ENCODE measurements at places on chromosomes 11 and 22. TPM values are rescaled to one million over a fixed set of nuclear protein-coding genes. Genes with fewer than 3 reads are reported as not detected.

DNA sequence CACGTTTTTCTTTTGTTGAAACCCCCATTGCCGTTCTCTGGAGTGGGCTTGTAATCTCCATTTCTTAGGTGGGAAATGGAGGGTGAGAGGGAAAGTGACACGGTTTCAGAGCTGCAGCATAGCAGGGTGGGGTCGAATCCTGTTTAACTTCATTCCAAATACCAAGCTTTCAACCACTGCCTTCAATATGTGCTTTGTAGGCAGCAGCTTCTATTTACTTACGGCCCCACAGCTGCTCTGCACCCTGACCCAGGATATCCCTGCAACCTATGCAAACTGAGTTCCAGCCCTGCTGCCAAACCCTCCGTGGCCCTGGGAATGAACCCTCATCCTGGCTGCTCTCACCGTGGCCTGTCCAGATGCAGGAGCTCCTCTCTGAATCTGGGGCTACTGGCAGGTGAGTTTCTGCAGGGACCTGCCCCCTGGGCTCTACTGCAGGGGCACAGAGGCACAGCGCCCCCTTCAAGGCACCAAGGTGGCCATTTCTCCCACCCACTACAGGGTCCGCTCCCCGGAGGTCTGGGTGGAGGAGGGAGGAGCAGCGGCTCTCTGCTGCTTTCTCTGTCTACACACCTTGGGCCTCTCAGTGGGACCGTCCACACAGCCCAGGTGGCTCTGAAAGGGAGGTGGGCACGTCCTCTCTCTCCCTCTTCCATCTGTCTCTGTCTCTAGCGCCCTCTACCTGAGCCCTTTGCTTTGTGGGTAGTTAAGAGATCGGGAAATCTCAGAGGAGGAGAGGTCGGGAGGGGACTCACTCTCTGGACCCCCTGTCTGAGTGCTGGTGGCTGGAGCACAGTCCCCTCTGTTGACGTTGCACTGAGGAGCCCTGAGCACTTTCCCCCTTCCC, 279.1 kb downstream of the BRD1 start:
- no peak overlapping the region for H3K27ac ChIP-seq
- no peak overlapping the region for H3K4me3 ChIP-seq
- H3K27me3 ChIP-seq, result no peaks in the 10 kb centered on the region
- no peak for DNase-seq
- H3K36me3 ChIP-seq, result no peaks in the 10 kb centered on the region

GRCh38 chr11:26958005-26958701, 35.8 kb upstream of the FIBIN start:
- H3K27me3 ChIP-seq, result no peaks in the 10 kb centered on the region
- no peak for DNase-seq
- H3K4me1 ChIP-seq, result no peaks in the 10 kb centered on the region
- no peak overlapping the region for H3K4me3 ChIP-seq

- no peak overlapping the region for H3K27ac ChIP-seq
- H3K4me1 ChIP-seq, result peaks cover 33% of the 10 kb centered on the region
- DNase-seq, result peak; percentile 74
Observed at GRCh38 chr11:46367244-46367915, 14.1 kb upstream of the MDK start.

DNA sequence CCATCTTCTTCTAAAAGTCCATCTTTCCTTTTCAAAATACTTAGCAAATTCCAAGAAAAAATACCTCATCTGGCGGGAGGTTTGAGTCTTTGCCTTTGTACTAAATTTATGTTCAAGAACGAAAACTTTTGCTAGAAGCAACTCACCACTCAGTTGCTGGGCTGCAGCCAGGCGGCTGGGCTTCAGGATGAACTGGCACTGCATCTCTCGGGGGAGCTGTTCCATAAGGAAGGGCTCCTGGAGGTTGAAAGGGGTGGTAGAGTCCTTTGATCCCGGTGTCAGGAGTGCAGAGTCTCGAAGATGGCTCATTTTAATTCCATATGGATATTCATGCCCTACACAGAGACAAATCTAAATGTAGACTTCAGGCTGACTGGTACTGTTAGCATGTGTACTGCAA, 105.8 kb downstream of the ARHGAP20 start:
- no peak overlapping the region for H3K4me3 ChIP-seq
- no peaks in the 10 kb centered on the region for H3K36me3 ChIP-seq
- no peaks in the 10 kb centered on the region for H3K4me1 ChIP-seq

- no peaks in the 10 kb centered on the region for H3K4me1 ChIP-seq
- H3K4me3 ChIP-seq, result no peak overlapping the region
- DNase-seq, result no peak
Observed at GRCh38 chr22:22003233-22003632, 20.6 kb upstream of the TOP3B start.

DNA sequence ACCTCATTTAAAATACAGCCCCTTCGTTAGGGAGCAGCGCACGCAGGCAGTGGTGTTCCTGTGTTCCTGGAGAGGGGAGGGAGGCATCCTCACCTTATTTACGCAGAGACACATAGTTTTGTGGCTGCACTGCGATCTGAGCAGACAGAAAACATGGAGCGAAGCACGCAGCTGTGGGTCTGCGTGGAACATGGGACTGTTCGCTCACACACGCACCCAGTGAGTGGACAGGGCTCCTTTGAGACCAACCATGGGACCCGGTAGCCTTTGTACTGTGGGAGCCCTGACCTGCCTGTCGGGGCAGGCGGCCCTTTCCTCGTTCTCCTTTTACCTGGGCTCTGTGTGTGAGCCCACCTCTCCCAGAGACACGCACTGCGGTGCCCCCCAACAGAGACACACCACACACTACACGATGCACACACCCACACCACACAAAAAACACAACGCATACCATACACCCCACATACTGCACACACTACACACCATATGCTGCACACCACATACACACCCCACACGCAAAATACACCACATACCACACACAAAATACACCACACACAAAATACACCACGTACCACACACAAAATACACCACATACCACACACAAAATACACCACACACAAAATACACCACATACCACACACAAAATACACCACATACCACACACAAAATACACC, 1245.7 kb downstream of the BRD1 start:
- no peaks in the 10 kb centered on the region for H3K36me3 ChIP-seq
- no peaks in the 10 kb centered on the region for H3K4me1 ChIP-seq
- no peak overlapping the region for H3K4me3 ChIP-seq
- peaks cover 8% of the 10 kb centered on the region for H3K27me3 ChIP-seq

DNA sequence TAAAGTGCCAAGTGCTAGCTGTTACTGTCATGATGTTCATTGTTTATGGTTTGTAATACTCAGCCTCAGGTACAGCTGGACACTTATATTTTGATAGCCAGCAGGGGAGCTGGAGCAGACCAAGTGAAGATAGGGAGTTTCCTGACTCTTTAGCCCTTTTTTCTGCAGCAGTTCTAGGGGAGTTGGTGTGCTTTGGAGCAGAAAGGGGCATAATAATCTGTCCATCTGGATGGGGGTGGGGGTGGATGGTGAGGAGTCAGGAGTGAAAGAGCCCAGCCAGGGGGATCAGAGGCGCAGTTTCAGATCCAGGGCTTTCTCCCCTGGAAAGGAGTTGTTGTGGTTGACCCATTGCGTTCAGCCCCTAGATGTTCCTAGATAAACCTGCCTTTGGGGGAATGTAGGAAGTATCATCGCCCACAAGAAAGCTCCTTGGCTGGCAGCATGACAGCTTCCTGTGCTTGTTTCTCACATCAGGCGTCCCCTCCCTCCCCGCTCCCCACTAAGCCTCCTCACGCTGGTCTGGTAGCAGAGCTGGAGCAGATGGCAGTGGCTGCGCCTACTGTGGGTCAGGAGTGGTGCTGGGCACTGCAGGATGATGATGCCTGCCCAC, 41.9 kb downstream of the MED15 start:
- H3K36me3 ChIP-seq, result peaks cover 67% of the 10 kb centered on the region
- no peaks in the 10 kb centered on the region for H3K27me3 ChIP-seq
- peaks cover 85% of the 10 kb centered on the region for H3K4me1 ChIP-seq
- H3K4me3 ChIP-seq, result peak overlapping the region; percentile 53
- DNase-seq, result peak; percentile 74

- H3K27ac ChIP-seq, result no peak overlapping the region
- no peaks in the 10 kb centered on the region for H3K36me3 ChIP-seq
- peaks cover 6% of the 10 kb centered on the region for H3K27me3 ChIP-seq
- H3K4me1 ChIP-seq, result no peaks in the 10 kb centered on the region
- no peak for DNase-seq
Observed at GRCh38 chr22:45478108-45478771, 24.4 kb upstream of the FBLN1 start.

DNA sequence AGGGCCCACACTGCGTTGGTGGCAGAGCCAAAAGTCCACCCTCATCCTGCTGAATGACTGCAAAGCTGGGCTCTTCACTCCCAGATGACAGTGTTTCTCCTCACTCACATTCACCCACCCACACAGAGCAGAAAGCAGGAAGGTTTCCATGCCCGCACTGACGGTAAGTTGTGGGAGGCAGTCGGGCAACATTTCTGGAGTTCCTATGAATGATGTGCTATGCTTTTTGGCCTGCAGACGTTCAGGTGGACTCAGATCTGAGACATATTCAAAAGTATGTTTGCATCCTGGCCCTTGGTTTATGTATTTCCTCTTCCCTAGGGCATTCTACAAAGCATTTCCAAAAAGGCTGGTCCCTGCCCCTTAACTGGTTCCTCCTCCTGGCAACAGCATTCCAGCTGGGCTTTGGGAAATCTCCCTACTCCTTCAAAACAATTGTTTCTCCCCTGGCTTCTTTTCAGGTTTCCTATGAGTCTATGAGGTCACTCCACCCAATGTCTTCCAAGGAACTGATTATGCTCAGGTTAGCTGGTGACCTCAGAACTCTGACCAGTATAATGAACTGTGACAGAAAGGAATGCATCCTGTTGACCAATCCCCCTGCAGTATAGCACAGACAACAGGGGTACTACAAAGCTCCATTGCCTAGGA, 36.4 kb downstream of the PACSIN2 start:
- DNase-seq, result no peak
- H3K27me3 ChIP-seq, result no peaks in the 10 kb centered on the region
- H3K36me3 ChIP-seq, result no peaks in the 10 kb centered on the region
- H3K4me3 ChIP-seq, result no peak overlapping the region
- peak overlapping the region; percentile 37 for H3K27ac ChIP-seq

DNA sequence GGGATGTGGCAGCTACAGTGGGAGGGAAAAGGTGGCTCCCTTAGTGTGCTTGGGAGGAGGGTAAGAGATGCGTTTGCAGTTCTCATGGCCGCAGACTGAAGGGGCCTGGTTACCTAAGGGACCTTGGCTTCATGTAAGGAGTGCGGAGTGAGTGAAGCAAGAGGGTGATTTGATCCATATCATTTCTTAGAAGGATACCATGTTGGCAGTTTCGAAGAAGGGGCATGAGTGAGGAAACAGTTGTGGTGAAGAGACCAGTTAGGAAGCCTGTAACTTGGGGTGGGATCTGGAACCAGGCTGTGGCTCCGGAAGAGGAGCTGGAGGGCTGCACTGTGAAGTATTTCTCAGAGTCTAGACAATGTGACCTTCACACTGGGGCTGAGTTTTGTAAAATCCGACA, 45.0 kb downstream of the ST3GAL4 start:
- DNase-seq, result no peak
- no peaks in the 10 kb centered on the region for H3K36me3 ChIP-seq
- H3K4me3 ChIP-seq, result no peak overlapping the region
- H3K27ac ChIP-seq, result no peak overlapping the region
- H3K4me1 ChIP-seq, result no peaks in the 10 kb centered on the region

GRCh38 chr22:22667966-22668880, 23.8 kb downstream of the GGTLC2 start:
- no peak for DNase-seq
- H3K4me1 ChIP-seq, result no peaks in the 10 kb centered on the region
- H3K27me3 ChIP-seq, result peaks cover 13% of the 10 kb centered on the region
- H3K36me3 ChIP-seq, result no peaks in the 10 kb centered on the region
- H3K27ac ChIP-seq, result no peak overlapping the region
- H3K4me3 ChIP-seq, result no peak overlapping the region

DNA sequence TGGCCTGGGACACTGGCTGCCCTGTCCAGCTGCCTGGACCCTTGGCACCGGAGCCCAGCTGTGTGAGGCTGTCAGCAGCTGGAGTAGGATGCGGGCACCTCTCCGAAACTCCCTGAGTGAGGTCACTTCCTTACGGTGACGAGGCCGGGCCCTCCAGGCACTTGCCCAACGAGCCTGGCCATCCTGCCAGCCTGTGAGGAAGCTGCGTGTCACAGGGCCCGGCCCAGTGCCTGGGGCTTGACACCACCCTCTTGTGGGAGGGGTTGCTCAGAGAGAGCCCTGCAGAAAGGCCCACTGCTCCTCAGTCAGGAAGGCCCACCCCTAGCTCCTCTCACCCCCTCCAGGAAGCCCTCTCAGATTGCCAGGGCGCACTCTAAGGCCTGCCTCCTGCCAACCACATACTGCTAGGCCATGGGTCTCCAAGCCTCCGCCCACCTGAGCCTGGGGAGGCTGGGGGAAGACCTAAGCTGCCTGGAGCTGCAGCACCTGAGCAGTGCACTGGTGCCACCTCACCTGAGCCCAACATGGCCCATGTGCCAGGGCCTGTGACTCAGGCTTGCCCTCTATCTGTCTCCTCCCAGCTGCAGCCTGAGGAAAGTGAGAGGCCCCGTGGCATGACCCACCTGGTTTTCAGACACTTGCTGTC, 4.3 kb upstream of the PHLDA2 start:
- peaks cover 27% of the 10 kb centered on the region for H3K4me1 ChIP-seq
- no peak overlapping the region for H3K4me3 ChIP-seq
- DNase-seq, result peak; percentile 64

DNA sequence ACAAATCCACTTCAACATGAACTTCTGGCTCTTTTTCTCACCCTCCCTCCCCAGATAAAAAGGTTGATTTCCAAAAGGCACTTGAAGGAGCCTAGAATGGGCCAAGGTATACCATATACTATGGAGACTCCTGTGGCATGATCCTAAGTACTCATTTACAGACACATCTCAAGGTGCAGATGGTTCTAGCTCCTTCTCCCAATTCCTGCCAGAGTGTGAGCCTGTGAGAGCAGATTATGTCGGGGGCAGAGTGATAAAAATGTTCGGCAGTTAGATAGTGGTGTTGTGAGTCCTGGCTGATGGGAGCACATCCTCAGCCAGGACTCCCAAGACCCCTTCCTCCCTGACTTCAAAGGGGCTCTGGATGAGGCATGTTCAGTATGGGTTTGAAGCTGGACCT, 8.2 kb upstream of the SEC14L3 start:
- no peaks in the 10 kb centered on the region for H3K27me3 ChIP-seq
- H3K27ac ChIP-seq, result no peak overlapping the region
- no peak overlapping the region for H3K4me3 ChIP-seq
- no peaks in the 10 kb centered on the region for H3K36me3 ChIP-seq
- H3K4me1 ChIP-seq, result peaks cover 2% of the 10 kb centered on the region
- no peak for DNase-seq

Gene OR5B21
- not detected for total RNA-seq

Gene B4GALNT4
- 1.6 TPM for total RNA-seq

Gene SH3BP1
- 187 TPM for total RNA-seq

Gene FAM111B
- 95.8 TPM for total RNA-seq

Gene MRGPRD
- not detected for total RNA-seq

Gene PDGFB
- 0.89 TPM for total RNA-seq

Gene PGGHG
- total RNA-seq, result 325 TPM

Gene OR52I1
- not detected for total RNA-seq

Gene OR56A1
- not detected for total RNA-seq

Gene SNX32
- total RNA-seq, result 2.1 TPM

Gene SMTNL1
- total RNA-seq, result not detected

Gene MYBPC3
- not detected for total RNA-seq

Data from activated CD4-positive, alpha-beta T cell treated with anti-CD3 and anti-CD28 coated beads, Interleukin-2, amount 10 ng/mL, durations not matched to agents 7 days and 5 days (primary cell).